ENCODE measurements at places on chromosomes 3 and 15.

GRCh38 chr3:188417271-188417696, 263.3 kb downstream of the LPP start:
- DNase-seq: no peak

- DNase-seq: no peak
These were observed 394.6 kb downstream of the ZNF385D start for GRCh38 chr3:21356402-21356801.

DNA sequence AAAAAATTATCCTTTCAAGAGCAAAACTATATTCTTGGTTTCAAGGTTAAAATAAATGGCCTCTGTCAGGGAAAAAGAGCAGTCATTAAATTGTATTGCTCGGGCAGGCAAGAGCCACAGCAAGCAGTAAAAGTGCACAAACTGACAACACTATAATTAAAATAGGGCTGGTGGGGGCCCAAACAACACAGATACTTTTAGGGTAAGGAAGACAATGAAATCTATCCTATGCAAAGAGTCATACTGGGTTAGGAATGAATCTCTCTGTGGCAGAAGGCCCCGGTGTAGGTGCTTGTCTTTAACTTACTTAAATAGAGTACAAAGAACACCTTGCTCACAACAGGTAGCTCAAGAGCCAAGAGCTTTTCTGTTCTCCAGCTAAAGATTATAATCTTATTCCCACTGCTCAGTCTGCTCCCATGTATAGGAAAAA, 94.7 kb downstream of the DLG1 start:
- DNase-seq: no peak

GRCh38 chr3:59189526-59189925, 139.7 kb upstream of the CFAP20DC start:
- DNase-seq: no peak

DNA sequence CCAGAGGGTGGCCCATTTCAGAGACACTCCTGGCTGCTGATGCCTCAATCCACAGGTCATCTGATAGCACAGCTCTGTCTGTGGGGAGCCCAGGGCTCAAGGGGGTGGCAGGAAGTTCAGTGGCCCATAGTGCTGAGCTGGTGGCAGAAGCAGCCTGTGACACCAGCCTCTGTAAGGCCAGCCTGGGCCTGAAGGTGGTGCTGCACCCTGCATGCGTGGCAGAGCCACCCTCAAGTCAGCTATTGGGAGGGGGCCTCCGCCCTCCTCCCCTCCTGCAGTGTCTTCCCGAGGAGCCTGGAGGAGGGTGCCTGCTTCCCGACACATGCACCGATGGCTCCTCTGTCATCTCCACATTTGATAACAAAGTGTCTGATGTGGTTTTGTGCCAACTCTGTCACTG, 3.0 kb downstream of the PLA1A start:
- DNase-seq: no peak

DNA sequence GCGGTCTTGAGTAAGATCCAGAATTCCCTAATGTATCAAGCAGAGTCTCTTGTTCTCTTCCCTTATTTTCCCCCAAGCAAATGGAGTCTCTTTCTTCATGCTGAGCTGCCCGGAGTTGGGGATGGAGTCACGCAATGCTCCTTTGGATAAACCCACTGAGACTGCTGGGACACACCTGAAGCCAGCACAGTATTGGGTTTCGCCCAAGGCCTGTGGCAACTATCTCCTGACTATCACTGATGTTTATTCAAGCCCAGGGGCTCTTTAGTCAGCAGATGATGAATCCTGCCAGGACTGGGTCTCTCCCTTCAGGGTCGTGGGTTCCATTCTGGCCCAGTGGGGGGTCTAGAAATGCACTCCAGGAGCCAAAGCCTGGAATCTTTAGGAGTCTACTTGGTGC, 11.3 kb downstream of the USF3 start:
- DNase-seq: no peak

DNA sequence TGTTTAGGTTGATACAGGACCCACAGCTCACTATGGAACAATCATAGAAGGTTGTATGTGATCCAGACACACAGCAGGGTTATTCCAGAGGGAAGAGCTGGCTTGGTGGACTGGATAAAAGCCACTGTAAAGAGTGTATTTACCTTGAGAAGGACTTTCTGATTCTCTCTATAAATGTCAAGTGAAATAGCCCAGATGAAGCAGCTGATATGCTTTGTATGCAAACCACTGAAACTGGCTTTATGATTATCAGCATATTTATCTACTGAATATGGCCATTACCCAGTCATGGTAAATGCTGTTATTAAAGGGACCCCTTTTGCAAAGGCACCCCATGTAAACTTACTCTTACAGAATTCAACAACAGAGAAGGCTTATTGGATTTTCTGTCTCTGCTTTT, 28.1 kb downstream of the C3orf80 start:
- DNase-seq: no peak

GRCh38 chr3:167863811-167864551, 128.5 kb downstream of the SERPINI1 start:
- DNase-seq: no peak

GRCh38 chr15:71252044-71252739, 136.9 kb downstream of the THSD4 start:
- no peak for DNase-seq

DNA sequence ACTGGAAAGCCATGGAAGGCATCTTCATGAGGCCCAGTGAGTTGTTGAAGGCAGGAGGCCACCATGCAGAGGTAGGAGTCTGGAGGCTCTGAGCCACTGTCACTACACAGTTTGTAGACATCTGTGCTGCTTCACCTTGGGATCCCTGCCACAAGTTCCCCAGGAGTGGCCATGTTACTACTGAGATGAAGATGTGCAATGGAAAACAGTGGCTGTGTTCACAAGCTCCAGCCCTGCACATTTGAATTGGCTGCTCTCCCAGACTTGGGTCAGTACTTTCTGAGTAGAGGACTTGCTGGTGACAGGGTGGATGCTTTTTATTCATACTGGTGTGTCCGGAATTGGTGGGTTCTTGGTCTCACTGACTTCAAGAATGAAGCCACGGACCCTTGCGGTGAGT, 86.9 kb upstream of the C15orf39 start:
- DNase-seq: no peak

DNA sequence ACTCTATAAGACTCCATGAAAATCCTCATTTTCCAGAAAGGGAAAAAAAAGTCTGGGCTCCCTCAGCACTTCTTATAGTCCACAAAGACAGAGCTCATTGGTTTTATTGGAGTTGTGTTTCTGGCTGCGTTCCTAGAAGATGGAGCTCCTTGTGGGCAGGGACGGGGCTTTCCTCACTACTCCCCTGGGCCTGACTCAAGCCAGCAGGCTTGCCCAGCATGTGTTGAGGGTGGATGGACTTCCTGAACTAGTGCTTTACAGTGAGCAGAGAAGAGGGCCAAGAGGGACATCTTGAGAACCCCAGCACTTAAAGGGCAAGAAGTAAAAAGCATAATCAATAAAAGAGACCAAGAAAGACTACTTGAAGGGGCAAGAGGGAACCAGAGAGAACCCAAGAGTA, 43.2 kb upstream of the EPHB1 start:
- no peak for DNase-seq

DNA sequence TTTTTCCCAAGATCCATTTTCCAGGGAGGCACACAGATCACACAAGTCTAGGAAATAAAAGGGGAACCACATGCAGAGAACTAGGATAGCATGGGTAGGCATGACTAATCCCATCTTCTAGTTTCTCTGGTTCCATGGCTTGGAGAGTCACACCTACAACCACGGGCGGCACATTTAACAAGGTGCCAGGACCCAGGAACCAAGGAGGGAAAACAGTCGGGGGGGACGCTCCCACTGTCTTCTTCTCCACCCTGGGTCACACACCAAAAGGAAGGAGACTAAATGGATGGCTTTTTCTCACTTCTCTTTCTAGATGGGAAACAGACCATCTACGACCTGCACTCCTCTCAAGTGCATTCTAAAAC, 4.6 kb upstream of the SMCO1 start:
- peak; percentile 3 for DNase-seq

DNA sequence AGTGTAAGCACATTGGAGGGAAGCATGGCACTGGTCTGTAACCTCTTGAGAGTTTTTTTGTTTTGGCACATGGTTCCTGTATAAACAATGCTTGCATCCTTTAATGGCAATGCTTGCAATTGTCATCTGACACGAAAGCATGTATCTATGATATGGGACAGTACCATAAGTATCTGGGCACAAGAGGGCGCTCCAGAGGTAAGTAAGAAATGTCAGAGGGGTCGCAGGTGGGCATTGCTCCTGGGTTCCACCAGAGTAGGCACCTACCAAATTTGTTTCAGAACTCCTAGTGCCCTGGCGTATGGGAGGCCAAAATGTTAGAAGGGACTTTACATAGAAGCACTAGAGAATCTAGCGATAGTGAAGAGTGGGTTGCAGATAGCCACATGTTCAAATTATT, 58.7 kb upstream of the BCHE start:
- DNase-seq: no peak

DNA sequence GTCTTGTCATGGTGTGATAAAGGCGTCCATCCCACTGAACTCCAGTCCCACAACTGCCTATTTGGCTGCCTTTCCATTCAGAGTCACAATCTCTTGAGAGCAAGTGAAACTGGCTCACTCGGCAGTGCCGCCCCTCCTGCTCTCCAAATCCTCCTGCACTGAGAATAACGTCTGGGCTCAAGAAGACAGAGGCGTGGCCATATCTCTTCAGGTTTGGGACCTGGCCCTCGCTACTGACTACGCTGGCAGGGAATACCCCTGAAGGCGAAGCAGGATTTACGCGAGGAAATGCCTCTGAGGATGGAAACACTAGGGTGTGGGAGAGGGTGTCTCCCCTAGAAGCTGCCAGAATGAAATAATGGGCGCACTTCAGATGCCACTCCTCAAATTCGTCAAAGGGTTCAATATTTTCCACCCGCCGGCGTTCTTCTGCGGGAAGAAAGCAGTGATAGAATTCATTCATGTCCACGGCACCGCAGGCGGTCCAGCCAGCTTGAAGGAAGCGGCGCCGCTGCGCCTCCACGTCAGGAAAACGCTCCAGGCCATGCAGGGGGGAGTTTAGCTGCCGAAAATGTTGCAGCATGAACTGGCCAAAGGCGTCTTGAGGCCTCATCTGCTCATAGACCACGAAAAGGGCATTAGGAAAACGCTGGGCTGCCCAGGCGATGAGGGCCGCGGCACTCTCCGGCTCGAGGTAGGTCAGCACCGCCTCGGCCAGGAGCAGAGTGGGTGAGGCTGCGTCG, 985 bp downstream of the LCMT2 start:
- DNase-seq: no peak

- DNase-seq: no peak
These were observed 109.8 kb upstream of the MANF start for GRCh38 chr3:51275111-51275805.

DNA sequence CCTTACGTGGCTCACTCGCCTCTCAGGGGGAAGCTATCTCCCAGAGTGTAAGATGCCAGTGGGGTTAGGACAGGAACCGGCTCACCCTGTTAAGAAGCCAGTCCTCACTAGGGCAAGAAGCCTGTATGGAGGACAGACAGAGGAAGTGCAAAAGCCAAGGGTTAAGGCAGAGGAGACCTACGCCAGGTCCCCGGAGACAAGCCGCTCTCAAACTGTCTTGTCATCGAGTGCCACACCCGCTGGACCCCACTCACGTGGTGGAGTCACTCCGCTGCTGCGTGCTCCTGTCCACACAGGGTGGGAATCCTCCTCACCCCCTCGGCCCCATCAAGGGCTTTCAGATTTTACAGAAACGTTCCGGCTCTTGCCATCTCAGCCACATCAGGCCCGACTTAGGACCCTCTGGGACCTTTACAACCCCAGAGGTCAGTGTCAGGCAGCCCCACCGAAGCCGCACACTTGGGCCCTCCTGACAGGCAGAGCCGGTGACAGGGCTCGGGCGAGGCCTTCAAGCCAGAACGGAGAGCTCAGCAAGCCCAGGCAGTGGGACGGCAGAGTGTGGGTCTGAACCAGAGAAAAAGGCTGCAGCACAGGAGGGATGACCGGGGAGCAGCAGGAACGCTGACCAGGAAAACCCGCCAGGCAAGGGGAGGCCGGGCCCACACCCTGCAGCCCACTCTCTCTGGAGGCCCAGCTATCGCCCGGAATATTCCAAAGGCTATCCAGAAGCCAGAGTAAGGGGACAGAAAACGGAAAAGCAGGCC, 61.7 kb downstream of the XXYLT1 start:
- no peak for DNase-seq

GRCh38 chr3:172705170-172705569, 5.7 kb downstream of the NCEH1 start:
- no peak for DNase-seq

- no peak for DNase-seq
These were observed 193.6 kb downstream of the FAM43A start for GRCh38 chr3:194879126-194879877.

DNA sequence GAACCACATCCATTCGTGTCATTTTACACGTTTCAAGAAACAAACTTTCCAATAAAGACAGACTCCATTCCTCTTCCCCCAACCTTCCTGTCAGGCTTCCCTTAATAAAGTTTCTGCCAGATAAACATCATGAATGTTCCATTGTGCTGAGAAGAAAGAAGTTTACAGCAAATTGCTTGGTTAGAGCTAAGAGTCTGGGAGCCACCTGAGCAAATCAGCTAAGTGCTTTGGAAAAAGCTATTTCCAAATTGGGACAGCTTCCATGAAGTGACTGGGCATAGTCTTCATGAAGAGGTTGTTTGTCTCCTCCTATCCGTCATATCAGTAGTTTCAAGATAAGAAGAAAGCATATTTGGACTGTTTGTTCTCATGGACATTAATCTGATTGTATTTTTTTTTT, 77.0 kb downstream of the MAGI1 start:
- no peak for DNase-seq

- no peak for DNase-seq
These were observed 506.0 kb downstream of the GBE1 start for GRCh38 chr3:81255463-81255862.

GRCh38 chr15:28989896-28990295, 104.1 kb downstream of the APBA2 start:
- DNase-seq: no peak

GRCh38 chr15:65945616-65946015, 76.3 kb downstream of the RAB11A start:
- no peak for DNase-seq

DNA sequence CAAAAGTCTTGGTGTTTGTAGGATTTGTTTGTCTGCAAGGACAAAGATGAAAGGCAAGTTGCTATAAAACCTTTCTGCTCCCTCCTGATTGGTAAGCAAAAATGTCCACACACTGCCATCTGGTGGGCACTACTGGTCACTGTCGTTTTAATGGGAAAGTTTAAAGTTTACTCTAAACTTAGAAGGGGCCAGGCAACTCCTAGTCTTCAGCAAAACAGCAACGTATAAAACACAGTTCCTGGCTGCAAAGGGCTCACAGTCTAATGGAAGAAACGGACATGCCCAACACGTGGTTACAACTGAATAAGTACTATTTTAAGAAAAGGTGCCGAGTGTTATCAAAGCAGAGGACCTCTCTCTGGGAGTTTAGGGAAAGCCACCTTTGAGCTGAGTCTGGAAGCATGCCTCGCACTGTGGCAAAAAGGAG, 23.7 kb upstream of the TPRG1 start:
- peak; percentile 63 for DNase-seq

GRCh38 chr3:123652342-123652984, 67.6 kb upstream of the HACD2 start:
- DNase-seq: no peak

- no peak for DNase-seq
These were observed 366.0 kb downstream of the PTPRG start for GRCh38 chr3:61927332-61927731.

All from immature natural killer cell (primary cell).